Stimulated activated CD4-positive, alpha-beta T cell treated with anti-CD3 and anti-CD28 coated beads, Interleukin-1b, Interleukin-23, amount 100 ng/mL, for 1 hour (primary cell): ENCODE measurements at places on chromosomes 2 and 18.

DNA sequence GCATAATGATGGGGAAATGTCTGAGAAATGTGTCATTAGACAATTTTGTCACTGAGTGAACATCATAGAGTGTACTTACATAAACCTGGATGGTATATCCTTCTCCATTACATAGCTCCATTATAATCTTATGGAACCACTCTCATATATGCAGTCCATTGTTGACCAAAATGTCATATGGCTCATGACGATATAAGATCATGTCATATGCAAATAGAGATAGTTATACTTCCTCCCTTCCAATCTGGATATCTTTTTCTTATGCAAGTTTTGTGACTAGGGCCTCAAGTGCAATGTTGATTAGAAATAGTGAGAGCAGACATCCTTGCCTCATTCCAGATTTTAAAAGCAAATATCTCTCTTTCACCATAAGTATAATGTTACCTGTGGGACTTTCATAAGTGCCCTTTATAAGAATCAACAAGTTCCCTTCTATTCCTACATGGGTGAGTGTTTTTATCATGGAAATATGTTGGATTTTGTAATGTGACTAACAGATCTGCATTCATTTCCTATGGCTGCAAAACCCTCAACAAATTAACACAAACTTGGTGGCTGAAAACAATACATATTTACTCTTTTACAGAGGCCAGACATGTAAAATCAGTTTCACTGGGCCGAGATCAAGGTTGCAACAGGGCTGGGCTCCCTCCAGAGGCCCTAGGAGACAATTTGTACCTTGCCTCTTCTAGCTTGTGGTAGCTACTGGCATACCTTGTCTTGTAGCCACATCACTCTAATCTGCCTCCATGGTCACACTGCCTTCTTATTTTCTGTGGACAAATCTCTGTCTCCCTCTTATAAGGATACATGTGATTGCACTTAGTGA is 21.6 kb upstream of the SULT1C4 start:
- no peak for DNase-seq

- DNase-seq = no peak
These were observed 829.2 kb downstream of the ERBB4 start for GRCh38 chr2:211709389-211709788.

DNA sequence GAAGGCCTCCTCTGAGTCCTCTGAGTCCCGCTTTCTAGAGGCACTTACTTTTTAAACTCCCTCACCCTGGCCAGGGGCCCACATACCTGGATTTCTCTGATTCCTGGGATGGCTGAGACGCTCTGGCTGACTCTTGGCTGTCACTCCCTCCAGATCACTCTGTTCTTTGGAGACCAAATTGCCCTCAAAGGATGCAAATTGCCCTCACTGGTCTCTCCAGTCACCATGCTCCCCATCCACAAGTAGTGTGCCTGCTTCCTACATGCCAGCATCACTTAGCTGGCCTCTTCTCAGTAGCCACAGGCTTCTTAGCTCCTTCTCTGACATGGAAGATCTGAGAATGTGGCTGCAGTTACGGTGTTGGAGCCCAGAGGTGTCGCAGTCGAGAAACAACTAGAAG is 41.3 kb upstream of the CCDC68 start:
- DNase-seq = no peak

DNA sequence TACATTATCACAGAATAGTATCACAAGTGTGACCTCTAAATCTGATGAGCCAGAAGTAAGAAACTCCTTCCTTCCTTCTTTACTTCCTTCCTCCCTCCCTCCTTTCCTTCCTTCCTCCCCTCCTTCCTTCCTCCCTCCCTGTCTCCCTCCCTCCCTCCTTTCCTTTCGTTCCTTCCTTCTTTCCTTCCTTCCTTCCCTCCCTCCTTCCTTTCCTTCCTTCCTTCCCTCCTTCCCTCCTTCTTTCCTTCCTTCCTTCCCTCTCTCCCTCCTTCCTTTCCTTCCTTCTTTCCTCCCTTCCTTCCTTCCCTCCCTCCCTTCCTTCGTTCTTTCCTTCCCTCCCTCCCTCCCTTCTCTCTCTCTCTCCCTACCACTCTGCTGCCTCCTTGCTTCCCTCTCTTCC is 359.2 kb downstream of the OSR1 start:
- DNase-seq = no peak

DNA sequence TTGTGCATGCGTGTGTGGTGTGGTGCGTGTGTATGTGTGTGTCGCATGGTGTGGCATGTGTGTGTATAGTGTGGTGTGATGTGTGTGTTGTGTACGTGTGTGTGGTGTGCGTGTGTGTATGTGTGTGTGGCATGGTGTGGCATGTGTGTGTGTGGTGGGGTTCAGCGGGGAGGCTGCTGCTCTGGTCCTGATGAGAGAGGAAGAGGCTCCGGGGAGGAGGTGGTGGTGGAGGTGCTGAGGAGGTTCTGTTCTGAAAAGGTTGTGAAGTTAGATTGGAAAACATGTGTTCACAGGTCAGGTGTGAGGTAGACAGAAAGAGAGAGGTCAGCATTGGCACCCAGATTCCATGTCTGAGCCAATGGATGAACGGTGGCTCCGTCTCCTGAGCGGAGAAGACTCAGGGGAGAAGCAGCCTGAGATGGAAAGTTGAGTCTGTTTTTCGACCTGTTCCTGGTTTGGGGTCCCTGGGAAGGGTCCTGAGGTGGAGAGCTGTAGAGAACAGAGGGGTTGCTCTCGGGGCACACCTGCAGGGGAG is 67.2 kb upstream of the HDAC4 start:
- DNase-seq = no peak

- no peak for DNase-seq
These were observed 223.3 kb downstream of the MTX2 start for GRCh38 chr2:176492583-176492982.

GRCh38 chr18:63195326-63196159 is 124.0 kb downstream of the BCL2 start:
- DNase-seq = no peak

DNA sequence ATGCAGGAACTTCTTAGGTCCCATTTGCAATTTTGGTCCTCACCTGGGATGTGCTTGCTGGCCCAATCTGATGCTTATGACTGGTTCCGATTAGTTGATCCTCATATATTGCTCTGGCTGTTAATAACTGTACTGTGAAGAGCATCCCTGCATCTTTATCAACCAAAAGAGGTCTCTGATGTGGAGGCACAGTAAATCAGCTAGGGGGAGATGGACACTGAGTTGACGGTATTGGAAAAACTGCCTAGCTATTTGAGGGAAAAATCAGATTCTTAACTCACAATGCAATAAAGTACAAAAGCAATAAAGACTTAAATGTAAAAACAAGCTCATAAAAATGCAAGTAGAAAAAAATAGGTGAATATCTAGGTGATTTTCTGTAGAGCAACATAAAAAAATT is 188.0 kb upstream of the TCF4 start:
- no peak for DNase-seq

DNA sequence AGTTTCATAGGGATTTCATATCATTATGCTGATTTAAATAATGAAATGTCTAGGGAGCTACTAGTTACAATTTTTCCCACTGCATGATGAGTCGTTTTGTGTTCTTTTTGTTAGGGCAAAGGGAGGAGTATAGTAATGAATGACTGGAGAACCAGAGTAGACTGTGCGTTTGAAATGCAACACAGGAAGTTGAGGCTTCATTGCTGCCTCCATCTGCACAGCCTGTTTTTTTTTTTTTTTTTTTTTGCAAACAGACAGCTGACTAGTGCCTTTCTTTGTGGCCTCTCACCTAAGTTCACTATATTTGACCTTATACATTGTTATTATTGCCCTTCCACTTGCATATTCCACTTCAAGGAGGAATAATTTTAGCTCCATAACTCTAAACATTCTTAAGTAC is 286.7 kb upstream of the LRRTM1 start:
- DNase-seq = no peak

GRCh38 chr2:238019962-238020361 is 40.8 kb upstream of the SCLY start:
- no peak for DNase-seq
